Activated gamma-delta T cell (primary cell): ENCODE measurements at places on chromosomes 16 and 17.

- no peak for DNase-seq
Measured at GRCh38 chr17:76123749-76124581, 17.1 kb downstream of the FOXJ1 start.

GRCh38 chr17:58141505-58141904 is 6.7 kb upstream of the OR4D1 start:
- no peak for DNase-seq

DNA sequence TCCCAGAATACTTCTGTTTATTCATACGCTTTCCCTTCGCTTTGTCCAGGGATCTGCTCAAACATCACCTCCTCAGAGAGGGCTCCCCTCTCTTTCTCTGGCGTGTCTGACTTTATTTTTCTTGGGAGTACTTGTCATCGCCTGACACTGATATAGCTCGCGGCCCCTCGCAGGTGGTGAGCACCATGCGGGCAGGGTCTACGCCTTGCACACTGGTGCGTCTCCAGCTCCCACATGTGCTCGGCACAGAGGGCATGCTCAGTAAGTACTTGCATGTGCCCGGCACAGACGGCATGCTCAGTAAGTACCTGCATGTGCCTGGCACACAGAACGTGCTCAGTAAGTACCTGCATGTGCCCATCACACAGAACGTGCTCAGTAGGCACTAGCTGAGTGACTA is 57.5 kb downstream of the IRF8 start:
- no peak for DNase-seq

DNA sequence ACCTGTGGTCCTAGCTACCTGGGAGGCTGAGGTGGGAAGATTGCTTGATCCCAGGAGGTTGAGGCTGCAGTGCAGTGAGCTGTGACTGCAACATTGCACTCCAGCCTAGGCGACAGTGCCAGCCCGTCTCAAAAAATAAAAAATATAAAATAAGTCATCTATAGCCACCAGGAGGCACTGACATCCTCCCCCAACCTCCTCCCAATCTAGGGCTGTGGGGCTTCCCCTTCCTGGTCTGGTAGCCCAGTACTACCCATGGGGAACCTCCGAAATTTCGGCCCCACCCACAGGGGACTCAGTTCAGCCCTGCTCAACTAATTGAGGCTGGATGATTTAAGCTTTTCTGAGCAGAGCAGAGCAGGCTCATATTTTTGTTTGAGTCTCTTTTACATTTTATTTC is 3.2 kb downstream of the ZSCAN10 start:
- no peak for DNase-seq

DNA sequence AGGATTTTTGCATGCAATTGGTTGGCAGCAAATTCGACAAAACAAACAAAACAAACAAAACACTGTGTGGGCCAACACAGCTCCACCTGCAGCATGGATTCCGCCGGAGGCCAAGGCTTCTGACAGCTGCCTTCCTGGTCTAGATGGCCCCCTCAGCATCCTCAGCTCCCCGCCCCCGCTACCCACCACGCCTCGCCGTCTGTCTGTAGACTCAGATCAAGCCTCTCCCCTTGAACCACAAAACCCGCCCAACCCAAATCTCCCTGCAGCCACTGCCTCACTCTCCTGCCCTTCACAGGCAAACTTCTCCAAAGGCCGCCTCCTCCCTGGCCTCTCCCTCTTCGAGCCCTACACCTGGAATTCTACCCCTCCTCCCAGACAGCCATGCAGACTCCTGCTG is 57.9 kb downstream of the RTN4RL1 start:
- DNase-seq = no peak

DNA sequence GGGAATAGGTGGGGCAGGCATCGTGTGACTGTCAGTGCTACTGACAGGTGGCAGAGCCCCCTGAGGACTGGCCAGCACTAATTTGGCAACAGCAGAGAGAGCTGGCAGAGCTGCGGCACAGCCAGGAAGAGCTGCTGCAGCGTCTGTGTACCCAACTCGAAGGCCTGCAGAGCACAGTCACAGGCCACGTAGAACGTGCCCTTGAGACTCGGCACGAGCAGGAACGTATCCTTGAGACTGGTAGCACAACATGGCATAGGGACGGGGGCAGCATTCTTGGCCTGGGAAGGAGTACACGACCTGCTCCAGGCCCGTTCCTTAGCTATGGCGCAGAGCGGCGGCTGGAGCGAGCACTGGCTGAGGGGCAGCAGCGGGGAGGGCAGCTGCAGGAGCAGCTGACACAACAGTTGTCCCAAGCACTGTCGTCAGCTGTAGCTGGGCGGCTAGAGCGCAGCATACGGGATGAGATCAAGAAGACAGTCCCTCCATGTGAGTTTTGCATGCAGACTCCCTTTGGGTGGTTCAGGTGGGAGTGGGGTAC is 3.0 kb upstream of the NRN1L start:
- no peak for DNase-seq

- DNase-seq = no peak
Measured at GRCh38 chr16:58154345-58154744, 25.2 kb upstream of the CFAP20 start.

DNA sequence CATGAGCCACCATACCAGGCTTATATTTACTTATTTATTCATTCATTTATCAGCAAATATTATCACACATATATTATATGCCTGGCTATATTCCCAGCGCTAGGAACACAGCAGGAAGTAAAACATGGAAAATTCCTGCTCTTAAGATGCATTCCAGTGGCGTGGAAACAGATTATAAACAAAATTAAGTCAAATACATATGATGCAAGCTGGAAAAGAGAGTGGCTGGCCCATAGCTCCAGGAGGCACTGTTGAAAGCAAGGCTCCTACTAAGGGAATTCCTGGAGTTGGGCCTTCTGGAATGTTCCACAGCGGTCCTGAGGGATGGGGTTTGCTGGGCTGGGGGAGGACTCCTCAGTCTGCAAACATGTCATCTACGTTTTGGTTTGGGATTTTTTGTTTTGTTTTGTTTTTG is 18.4 kb downstream of the ADCY9 start:
- no peak for DNase-seq

DNA sequence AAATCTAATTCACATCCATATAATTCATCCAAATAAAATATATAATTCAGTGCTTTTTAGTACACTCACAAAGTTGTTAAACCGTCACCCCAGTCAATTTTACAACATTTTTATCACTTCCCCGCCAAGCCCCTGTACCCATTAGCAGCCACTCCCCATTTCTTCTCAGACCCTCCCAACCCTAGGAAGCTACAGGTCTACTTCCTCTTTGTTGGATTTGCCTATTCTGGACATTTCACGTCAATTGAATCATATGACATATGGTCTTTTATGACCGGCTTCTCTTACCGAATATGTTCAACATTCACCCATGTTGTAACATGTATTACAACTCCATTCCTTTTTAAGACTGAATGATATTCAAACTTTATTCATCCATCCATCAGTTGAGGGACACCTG is 19.9 kb upstream of the MLKL start:
- no peak for DNase-seq

DNA sequence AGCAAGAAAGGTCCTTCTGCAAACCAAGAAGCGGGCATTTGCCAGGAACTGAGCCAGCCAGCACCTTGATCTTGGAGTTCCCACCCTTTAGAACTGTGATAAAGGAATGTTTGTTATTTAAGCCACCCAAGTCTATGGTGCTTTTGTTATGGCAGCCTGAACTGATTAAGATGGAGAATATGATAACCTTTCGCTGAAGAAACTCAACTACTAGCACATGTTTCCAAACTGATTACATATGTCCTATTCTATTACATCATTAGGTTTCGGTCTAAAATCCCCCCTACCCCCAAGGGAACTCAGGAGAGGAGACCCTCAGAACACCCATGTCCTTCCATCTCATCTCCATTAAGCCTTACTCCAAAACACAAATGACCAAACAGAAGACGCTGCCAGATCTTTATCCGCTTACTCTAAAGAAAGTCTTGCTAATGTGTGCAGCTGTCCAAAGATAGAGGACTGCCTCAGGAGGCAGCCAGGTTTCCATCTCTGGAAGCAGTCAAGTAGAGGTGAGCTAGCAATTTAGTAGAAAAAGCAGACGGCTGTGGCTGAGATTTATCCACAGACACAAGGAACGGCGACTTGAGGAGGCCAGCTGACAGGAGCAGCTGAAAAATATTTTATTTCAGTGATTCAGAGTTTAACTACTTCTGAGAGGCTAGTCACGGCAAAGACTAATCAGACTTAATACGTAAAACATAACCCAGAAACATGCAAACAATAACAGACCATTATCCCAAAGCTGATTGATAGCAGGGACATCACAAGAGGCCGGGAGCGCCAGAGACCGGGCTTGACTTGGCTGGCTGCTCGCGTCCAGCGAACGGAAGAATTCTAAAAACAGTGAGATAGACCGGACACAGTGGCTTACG is 611.4 kb upstream of the CDH5 start:
- no peak for DNase-seq

DNA sequence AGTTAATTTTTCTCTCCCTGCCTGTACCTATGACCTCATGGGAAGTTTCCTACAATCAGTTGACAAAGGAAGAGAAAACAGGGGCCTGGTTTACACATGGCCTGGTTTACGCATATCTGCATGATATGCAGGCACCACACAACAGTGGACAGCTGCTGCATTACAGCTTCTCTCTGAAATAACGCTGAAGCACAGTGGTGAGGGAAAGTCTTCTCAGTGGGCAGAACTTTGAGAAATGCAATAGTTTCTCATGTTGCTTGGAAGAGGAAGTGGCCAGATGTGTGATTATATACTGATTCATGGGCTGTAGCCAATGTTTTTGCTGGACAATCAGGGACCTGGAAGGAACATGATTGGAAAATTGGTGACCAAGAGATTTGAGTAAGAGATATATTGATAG is 324.1 kb upstream of the GOT2 start:
- no peak for DNase-seq

GRCh38 chr16:4247460-4247784 is 5.5 kb upstream of the SRL start:
- no peak for DNase-seq

- no peak for DNase-seq
Measured at GRCh38 chr16:10228779-10229178, 46.6 kb upstream of the GRIN2A start.

GRCh38 chr17:7415784-7416183 is 4.3 kb upstream of the SPEM1 start:
- DNase-seq = no peak

DNA sequence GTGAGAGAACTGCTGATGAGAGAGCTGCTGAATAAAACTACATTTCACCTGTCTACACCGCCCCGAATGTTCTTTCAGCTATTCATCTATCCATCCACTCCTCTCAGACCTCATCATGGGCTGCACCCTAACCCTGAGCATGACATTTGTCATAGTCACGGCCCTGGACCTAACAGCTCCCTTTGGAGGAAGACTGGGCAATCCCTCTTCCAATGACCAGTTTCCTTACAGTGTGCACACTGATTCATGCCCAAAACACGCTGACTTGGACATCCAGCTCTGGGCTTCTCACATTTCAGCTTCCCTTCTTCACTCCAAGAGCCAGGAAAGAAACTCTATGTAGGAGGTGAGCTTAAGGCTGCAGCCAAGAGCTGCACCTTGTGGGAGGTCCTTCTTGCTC is 41.8 kb upstream of the ARL4D start:
- no peak for DNase-seq

GRCh38 chr16:50602531-50603205 is 54.5 kb downstream of the NKD1 start:
- no peak for DNase-seq

- DNase-seq = no peak
Measured at GRCh38 chr17:2108170-2108569, 53.3 kb downstream of the HIC1 start.

GRCh38 chr17:61106354-61106753 is 293.3 kb upstream of the TBX2 start:
- no peak for DNase-seq

DNA sequence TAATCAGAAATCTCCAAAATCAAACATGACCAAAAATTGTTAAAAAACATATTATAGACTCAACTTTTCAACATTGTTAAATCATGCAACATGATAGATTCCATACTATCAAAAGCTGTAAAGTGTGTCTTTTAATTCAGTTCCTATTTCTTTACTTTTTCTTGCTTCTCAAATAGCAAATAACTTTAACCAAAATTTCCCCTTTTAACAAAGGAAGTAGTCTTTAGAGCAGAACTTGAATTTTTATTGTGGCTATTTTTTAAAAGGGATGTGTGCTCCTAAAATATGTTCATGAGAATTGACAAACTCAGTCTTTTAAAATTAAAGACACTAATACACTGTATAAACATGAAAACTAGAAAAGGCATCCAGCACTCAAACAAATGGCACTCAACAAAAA is 49.1 kb downstream of the SPAG9 start:
- no peak for DNase-seq

- DNase-seq = no peak
Measured at GRCh38 chr17:17511293-17511741, 15.1 kb upstream of the RASD1 start.

GRCh38 chr17:5526821-5527598 is 40.6 kb downstream of the MIS12 start:
- DNase-seq = no peak

GRCh38 chr17:80777274-80777673 is 214.4 kb upstream of the CHMP6 start:
- no peak for DNase-seq

- no peak for DNase-seq
Measured at GRCh38 chr16:86735727-86736126, 157.4 kb downstream of the FOXL1 start.

DNA sequence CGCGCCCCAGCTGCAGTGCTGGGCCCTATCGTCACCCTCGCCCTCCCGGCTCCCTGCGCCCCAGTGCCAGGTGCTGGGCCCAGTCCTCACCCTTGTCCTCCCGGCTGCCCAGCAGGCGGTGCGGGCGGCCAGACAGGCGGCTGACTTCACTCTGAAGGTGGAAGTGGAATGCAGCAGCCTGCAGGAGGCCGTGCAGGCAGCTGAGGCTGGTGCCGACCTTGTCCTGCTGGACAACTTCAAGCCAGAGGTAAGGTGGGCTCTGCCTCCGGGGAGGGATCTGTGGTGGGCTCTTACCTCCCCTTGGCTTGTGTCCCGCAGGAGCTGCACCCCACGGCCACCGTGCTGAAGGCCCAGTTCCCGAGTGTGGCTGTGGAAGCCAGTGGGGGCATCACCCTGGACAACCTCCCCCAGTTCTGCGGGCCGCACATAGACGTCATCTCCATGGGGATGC is 17.9 kb downstream of the QPRT start:
- DNase-seq = no peak

- no peak for DNase-seq
Measured at GRCh38 chr16:5257462-5257861, 159.9 kb upstream of the EEF2KMT start.

DNA sequence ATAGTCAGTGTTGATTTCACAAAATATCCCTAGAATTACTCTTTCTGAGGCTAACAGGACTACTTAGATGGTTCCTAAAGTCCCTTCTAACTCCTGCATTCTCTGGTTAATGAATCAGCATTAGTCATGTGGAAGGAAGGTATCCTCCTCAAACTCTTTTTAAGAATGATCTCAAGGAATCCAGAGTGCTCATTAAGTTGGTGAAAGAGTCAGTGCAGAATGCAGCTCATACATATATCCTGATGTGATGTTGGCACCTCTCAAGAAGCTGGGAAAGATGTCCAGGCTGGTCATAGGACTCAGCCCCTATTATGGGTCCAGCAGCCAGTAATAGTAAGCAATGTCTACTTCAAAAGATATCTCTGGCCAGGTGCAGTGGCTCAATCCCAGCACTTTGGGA is 65.5 kb downstream of the PIGL start:
- DNase-seq = no peak
